CD4-positive, alpha-beta T cell treated with Interleukin-2 at 100 ng/mL for 4 hours (primary cell): ENCODE measurements at places on chromosomes 12 and 14.
A peak's percentile ranks its signal among the peaks of the same experiment; 100 is the strongest.

DNA sequence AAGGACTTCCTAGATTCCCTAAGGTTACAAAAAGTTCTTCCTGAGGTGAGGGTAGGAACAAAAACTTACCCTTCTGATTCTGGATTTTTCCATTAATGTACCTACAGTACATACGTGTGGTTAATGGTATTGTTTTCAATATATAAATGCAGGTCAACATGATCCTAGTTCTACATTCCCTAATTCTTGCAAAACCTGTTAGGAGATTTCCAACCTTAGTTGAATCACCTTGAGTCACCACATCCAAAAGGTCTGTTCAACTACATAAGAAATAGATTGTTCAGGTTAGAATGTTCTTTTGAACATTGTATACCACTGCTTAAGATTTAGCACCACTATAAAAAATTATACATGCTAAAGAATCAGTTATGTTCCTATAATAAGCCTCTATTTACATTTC, 118.9 kb downstream of the GARIN6 start:
- no peak for DNase-seq

GRCh38 chr14:90179357-90179756, 77.0 kb upstream of the PSMC1 start:
- no peak for DNase-seq

DNA sequence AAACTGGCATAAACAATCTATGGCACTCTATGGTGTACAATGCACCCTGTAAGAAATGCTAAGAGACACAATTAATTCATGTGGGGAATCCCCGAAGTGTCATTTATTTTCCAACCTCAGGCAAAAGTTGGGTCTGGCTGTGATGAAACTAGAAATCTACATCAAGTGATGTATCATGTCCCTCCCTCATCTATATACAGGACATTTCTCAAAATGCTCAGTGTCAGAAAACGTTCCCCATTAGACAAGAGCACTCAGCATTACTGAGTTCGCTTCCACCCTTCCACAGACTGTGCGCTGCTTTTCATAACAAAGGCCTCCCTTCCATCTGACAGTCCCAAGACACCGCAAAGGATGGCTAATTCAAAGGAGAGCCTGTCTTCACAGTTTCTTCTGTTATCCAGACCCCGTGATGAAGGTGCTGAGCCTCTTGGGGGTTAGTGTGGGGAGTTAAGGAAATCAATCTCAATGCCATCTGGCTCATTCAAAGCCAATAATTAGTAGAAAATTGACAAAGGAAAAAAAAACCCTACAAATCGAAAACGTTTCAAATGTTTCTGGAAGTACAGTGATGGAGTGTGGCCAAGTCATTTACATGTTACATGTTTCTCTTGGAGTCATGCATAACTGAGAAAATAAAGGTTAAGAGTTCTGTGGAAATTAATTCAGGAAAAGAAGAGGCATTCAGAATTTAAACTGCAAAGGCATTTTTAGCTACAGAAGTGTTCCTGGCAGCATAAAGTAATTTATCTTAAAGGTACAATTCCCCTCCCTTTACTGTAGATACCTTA, 7.5 kb downstream of the CCDC88C start:
- DNase-seq, result peak; percentile 79

- no peak for DNase-seq
Observed at GRCh38 chr12:54680374-54680773, 32.2 kb upstream of the DCD start.

GRCh38 chr14:79040790-79041189, 870.6 kb downstream of the NRXN3 start:
- DNase-seq, result no peak

- no peak for DNase-seq
Observed at GRCh38 chr12:124560146-124560890, 7.1 kb downstream of the NCOR2 start.

- DNase-seq, result no peak
Observed at GRCh38 chr12:118035190-118036041, 18.9 kb downstream of the RFC5 start.

DNA sequence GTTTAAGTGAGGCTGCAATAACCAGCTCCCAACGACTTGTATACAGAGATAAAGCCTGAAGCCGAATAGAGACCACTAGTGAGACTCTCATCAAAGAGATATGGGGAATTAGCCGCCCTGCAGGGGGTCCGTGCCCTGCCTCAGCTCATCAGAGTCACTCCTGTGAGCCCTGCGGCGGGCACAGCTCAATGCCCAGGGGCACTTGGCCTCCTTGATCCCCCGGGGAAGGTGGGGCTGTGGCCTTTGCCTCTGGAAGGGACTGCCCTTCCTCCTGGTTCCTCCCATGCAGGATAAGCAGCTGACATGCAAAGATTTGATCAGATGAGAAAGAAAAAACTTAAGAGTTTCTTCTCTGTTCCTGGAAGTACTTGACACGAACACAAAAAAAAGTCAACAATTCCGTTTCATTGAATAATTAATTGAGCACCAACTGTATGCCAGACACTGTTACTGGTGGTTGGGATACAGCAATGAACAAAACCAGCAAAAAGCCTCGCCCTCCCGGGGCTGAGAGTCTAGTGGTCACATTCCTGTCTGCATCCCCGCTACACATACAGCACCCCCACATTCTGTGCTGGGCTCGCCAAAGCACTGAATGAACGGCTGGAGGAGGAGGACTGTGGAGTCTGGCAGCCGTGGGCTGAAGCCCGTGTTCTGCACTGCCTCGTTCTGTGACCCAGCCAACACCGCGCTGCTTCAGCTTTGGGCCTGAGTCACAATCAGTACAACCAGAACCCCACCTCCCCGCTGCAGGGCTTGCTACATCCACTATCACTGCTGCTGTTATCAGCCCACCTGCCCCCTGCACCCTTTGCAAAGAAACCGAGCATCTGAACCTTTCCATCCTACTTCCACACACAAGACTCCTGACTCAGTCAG, 10.3 kb downstream of the TTC7B start:
- DNase-seq, result no peak

DNA sequence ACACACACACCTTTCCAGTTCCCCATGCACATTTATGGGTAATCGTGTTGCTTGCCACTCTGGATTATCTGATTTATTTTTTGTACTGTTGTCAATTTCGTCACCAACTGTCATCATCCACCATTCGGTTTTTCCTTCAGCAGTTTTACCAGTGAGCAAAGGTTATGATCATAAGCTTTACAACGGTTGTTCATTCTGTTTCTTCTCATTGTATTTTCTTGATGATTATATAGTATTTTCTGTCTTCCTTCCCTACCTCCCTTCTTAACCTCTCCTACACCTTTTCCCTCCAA, 680 bp downstream of the NECAP1 start:
- DNase-seq, result no peak

- no peak for DNase-seq
Observed at GRCh38 chr14:52115286-52115685, 46.4 kb upstream of the NID2 start.

DNA sequence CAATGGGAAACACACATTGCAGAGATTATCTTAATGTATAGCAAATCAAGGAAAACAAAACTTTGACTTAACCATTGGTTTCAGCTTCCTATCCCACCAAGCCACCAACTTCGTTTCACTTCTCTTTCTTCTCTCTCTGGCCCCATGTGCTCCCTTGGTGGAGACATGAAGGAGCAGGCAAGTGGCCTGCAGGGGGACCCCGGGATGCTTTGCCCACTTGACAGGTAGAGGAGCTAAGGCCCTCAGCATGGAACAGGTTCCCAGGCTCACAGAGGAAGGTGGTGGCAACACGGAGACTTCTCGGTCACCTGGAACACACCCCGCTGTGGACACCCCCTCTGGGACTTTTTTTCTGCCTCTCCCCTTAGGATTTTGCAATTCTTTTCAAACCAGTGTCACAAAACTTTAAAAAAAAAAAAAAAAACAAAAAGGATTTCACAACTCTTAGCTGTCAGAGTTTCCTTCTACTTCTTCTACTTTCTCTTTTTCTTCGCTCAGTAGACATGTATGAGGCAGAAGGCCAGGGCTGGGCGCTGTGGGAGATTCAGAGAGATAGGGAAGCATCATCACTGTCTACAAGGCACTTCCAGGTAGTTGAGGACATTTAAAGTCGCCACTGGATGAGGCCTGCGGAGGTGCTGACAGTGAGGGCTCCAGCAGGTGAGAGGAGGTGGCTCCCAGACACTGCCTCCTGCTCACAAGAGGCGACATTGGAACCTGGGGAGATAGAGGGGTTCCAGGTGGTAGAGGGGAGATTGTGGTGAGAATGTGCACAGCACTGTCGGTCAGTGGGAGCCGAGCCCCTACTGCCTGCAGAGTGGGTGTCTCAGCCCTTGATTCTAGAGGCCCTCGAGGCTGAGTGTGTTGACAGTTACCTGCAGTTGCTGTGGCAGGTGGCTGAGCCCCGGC, 119.6 kb downstream of the GCH1 start:
- DNase-seq, result no peak

- no peak for DNase-seq
Observed at GRCh38 chr14:97106609-97107008, 309.4 kb downstream of the VRK1 start.

- DNase-seq, result no peak
Observed at GRCh38 chr14:73143003-73143402, 6.7 kb downstream of the PSEN1 start.

DNA sequence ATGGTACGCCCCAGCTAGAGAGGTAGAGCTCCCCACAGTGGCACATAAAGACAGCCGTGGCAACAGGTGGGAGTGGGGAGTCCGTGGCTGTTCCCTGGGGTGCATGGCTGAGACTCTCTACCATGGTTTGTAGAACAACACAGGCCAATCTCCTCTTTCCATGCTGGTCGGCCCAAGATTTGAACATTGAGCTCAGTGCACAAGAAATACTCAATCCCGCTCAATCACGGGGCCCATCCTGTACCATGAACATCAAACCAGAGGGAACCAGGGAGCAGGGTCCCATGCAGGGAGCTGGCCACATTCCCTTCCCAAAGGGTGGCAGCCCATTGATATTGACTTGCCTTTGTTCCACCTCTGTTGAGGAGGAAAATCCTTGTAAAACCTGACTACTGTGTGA, 353.1 kb downstream of the DPF3 start:
- no peak for DNase-seq
